Activated CD8-positive, alpha-beta memory T cell treated with anti-CD3 and anti-CD28 coated beads, Interleukin-2, amount 50 U/mL, for 4 hours (primary cell): ENCODE measurements at places on chromosomes 13 and 19.

- no peak for DNase-seq
These were observed 56.0 kb downstream of the CDADC1 start for GRCh38 chr13:49303533-49304252.

DNA sequence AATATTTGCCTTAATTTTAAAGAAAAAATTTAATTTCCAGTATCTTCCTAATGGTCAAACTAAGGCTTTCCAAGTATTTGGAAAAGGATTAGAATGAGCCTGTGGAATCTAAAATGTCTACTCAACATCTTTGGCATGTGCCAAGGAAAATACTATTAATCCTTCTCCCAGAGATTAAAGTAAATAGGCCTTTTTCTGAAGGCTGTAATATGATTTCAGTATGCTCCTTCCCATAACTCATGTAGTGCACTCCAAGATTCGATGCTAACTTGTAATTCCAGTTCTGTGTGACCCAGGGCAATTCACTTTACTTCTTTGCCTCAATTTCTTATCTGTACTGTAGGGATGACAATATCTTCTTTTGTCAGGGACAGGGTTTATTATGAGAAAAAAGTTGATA lies 196.9 kb downstream of the ZIC5 start:
- DNase-seq = no peak

- no peak for DNase-seq
These were observed 122.0 kb upstream of the FNDC3A start for GRCh38 chr13:48853728-48854102.

DNA sequence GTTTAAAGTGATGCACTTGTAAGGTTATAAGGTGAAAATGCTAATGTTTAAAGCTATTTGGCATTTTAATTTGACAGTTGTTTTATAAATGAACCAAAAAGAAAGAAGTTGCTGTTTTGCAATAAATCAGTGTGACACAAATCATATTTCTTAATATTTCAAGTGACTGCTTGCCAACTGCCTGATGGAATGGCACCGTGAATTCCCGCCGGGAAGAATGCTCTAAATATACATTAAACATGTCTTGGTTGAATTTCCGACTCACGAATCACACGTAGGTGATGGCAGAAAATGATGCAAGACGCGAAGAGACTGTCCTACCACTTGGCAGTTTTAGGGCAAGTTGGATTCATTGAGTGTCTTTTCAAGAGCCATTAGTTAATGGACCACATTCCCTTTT lies 3.1 kb upstream of the GJB2 start:
- DNase-seq = no peak

DNA sequence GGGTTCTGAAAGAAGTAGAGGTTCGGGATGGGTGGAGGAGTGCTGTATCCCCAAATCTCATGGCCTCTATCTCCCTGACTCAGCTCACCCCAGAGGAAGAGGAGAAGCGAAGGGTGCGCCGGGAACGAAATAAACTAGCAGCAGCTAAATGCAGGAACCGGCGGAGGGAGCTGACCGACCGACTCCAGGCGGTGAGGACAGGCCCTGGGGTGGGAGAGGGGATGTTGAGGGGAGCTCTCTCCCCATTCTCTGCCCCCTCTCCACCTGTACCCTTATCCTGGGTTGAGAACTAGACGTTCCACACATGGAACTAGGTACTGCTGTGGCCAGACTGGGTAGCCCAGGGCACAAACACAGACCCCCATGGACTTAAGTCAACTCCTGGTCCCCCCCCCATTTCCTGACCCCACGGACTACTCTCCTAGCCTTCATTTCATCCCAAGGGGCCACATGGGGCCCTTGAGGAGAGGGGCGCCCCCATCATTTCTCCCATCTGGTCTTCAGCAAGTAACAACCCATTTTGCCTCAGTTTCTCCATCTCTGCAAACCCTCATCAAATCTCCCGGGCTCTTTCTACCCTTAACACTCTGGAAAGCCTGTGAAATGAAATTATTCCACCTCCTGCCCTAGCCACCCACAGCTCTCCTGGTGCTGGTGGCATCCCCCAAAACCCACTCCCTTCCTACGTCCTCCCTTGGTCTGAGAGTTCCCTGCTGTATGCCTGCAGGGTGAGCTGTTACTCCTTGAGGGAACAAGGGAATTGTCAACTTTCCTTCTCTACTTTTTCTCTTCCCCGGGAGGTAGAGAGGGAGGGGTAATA lies 3.5 kb downstream of the FOSB start:
- DNase-seq = no peak

DNA sequence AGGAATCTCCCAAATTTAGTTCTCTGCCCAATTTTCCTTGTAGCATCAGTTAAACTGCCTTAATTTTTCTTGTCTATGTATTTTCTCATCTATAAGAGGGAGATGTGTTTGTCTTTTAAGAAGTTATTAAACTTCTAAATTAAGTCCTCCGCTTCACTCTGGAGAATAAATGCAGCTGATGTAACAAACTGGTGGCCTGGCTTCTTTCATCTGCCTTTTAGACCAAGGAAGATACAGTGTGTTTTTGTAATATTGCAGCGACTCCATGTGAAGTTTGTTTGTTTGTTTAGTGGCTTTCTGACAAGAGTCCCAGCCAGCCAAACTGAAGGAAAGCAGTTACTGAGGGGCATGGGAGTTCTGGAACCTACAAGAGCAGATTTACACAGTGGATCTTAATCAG lies 56.4 kb downstream of the KLF12 start:
- no peak for DNase-seq
